Hair follicle dermal papilla cell (primary cell): ENCODE measurements at places on chromosomes 1 and 21. TPM values are rescaled to one million over a fixed set of nuclear protein-coding genes. Genes with fewer than 3 reads are reported as not detected.

The SH2D5 gene
- 2.1 and 4.9 TPM in 2 replicates for total RNA-seq

The TAF12 gene
- 22.7 and 27.1 TPM in 2 replicates for total RNA-seq

The OVAAL gene
- total RNA-seq, result not detected in 2 replicates

The ANXA9 gene
- 0.16 TPM in 1 of 2 replicates, not detected in the other for total RNA-seq

The RUNX1 gene
- 48.6 and 62.6 TPM in 2 replicates for total RNA-seq

The TMPRSS3 gene
- not detected in 2 replicates for total RNA-seq

The OR6P1 gene
- total RNA-seq, result not detected in 2 replicates

The UAP1 gene
- total RNA-seq, result 94.3 and 97.9 TPM in 2 replicates
